Esophagus squamous epithelium (tissue), 5 donors: ENCODE measurements at places on chromosomes 2 and 18.

- no peak for DNase-seq
Measured at GRCh38 chr2:26614216-26615138, 26.7 kb downstream of the CIB4 start.

DNA sequence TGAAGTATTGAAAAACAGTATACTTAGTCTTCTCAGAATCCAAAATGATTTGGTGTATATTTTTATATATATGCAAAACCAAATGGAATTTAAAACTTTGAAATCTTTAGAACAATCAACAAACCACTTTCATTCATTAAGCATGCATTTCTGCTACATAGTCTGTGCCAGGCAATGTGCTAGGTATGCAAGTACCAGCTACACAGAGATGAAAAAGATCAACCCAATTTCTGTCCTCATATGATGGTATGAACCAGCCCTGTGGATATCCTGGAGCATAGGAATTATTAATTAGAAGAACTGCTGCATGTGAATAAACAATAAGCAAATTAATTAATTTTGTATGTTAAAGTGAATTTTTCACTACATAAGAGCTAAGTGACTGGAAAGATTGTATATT lies 51.2 kb upstream of the RTN4 start:
- DNase-seq = no peak

GRCh38 chr2:128505150-128505490 lies 186.5 kb upstream of the HS6ST1 start:
- DNase-seq = no peak

- DNase-seq = no peak
Measured at GRCh38 chr18:25233528-25234321, 118.2 kb downstream of the ZNF521 start.

DNA sequence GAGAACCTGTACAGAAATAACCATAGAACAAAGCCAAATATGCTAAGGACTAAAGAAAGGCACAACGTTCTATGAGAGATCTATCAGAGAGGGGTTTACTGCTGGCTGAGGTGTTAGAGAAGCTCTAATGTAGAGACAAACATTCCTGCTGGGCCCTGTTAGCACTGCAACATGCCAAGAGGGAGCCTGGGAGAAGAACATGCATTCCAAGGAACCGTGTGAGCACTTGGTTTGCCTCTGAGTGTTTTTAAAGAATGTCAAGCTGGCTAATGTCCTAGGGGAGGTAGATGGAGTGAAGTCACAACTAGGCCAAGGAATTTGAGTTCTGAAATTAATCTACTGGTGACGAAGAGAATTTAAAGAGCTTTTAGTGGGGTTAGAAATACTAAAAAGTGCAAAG lies 384.3 kb upstream of the LYPD1 start:
- no peak for DNase-seq

DNA sequence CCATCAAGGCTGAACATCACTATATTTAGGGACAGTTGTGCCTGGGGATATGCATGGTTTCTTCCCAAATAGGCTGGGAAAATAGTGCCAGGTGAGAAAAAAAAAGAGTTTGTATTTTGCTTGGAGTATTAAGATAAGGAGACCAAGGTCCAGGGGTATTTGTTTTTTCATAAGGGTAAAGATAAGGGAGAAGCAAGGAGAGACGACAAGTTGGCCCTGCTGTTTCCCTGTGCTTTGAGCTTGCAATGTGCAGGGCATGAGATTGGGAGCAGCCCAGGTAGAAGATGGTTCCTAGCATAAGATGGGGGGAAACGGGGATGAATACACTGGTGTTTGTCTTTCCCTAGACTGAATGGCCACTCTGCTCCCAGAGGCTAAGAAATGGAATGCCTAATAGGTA lies 8.8 kb upstream of the GPR39 start:
- DNase-seq = no peak

- no peak for DNase-seq
Measured at GRCh38 chr18:35030277-35030989, 10.8 kb upstream of the MAPRE2 start.

DNA sequence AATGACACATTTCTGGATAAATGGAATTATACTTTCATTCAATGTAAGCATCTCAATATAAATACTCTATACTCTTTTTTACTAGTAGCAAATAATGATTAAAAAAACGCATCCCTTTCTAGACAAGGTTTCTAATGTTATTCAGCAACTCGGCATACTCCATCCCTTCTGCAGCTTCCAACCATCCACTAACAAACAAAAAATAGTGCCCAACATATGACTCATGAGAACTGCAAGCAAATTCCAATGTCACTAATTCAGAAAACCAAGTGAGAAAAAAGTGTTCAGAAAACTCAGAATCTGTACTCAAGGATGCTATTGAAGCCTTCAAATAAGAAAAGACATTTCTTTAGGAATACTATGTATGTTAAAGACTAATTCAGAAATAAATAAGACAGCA lies 140.0 kb downstream of the BAZ2B start:
- no peak for DNase-seq

GRCh38 chr2:174120346-174120745 lies 128.0 kb downstream of the OLA1 start:
- DNase-seq = no peak

GRCh38 chr2:60331115-60331809 lies 222.2 kb downstream of the BCL11A start:
- DNase-seq = no peak

- DNase-seq = no peak
Measured at GRCh38 chr18:23539911-23540525, 36.7 kb downstream of the RMC1 start.

GRCh38 chr2:43375746-43376522 lies 149.5 kb upstream of the ZFP36L2 start:
- no peak for DNase-seq

DNA sequence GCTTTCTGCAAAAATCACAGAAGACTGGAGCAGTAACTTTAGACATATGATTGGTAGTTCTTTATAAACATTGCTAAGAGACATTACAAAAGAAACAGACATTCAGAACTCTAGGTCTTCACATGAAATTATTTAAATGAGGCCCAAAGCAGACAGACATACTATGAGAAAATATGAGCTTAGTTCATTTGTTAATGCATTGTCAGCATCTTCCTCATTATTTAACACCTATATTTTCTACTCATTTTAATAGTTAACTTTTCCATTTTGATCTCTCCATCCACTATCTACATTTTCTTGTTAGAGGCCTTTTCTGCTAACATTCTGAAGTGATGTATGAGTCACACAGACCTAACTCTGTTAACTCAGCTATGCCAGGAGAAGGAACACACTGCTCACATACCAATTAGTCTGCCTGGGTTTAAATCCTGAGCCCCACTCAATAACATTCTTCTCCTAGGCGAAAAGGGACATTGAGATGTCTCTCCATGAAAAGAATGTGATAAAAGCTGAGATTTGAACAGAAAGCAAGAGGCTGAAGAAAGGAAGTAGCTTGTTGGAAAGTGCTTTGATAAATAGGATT lies 400.3 kb upstream of the PKDCC start:
- DNase-seq = no peak

- no peak for DNase-seq
Measured at GRCh38 chr2:167345559-167345958, 457.3 kb downstream of the XIRP2 start.

DNA sequence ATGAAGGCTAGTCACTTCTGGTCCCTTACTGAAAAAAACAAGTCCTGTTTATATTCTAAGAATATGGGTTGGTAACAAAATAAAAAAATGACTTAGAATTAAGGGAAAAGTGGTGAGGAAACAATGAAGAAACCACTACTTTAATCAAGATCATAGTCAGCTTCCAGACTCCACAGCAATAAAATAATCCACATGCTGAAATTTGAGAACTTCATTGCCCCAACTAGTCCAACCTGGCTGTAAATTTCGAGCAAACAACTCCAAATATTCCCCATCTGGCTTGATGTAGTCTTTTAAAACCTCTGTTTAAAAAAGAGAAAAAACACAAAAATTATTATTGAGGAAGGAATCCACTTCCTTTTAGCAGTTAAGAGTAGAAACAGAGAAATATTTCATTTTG lies 32.5 kb downstream of the METTL4 start:
- DNase-seq = no peak

DNA sequence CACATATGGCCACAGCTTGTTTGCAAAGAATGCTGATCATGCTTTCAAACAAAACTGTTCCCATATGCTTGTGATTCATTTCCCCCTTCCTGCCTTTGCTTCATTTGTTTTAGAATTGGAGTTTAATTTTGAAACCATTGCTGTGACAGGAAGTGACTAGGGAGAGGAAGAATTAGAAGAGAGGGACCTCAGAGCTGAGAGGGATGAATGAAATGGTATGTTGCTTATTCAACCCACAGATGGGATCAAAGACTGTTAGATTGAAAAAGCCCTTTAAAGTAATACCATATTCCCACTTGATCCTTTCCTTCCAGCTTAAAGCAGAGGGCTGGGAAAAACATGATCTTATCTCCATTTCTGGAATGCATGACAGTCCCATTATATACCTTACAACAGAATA lies 106.2 kb upstream of the RNF152 start:
- DNase-seq = no peak

DNA sequence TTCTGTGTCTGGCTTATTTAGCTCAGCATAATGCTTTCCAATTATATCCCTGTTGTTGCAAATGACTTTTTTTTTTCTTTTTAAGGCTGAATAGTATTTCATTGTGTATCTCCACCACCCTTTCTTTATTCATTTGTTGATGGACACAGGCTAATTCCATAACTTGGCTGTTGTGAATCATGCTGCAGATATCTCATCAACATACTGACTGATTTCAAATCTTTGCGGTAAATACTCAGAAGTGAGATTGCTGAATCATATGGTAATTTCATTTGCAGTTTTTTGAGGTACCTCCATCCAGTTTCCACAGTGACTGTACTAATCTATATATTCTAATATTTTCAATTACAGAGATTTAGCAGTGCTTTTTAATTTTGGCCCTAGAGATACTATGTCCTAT lies 266.2 kb downstream of the TMX3 start:
- no peak for DNase-seq

- no peak for DNase-seq
Measured at GRCh38 chr2:150107816-150108215, 379.7 kb downstream of the RND3 start.

DNA sequence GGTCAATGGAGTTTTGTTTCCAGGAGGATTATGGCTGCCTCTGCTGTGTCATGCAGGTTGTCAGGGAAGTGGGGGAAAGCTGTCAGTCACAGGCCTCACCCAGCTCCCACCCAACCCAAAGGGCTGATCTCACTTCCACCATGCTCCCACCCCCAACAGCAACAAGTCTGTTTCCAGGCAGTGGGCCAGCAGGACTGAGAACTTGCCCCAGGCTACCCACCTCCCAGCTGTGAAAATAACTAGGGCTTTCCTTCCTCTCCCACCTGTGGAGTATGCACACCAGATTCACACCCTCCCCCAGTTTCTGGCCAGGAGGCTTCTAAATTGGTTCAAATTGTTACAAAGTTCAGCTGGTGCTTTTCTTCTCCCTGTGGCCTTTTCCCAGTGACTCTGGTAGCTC lies 95.6 kb upstream of the ACVR1 start:
- DNase-seq = no peak

GRCh38 chr2:167822690-167823465 lies 424.5 kb downstream of the STK39 start:
- no peak for DNase-seq

DNA sequence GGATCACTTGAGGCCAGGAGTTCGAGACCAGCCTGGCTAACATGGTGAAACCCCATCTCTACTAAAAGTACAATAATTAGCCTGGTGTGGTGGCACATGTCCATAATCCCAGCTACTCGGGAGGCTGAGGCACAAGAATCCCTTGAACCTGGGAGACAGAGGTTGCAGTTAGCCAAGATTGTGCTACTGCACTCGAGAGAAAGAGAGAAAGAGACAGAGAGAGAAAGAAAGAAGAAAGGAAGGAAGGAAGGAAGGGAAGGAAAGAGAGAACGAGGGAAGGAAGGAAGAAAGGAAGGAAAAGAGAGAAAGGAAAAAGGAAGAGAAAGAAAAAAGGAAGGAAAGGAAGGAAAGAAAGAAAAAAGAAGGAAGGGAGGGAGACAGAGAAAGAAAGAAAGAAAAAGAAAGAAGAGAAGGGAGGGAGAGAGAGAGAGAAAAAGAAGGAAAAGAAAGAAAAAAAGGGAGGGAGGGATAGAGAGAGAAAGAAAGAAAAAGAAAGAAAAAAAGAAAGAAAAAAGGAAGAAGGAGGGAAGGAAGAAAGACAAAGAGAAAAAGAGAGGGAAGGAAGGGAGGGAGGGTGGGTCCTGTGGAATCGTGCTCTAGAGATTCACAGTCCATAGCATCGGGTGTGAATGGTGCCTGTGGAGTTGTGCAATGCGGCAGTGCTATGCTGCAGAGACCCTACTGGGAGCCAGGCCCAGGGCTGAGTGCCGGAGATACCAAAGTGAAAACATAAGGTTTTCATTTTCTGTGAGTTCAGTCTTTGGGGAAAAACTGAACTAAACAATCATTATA lies 4.6 kb upstream of the SDC1 start:
- DNase-seq = no peak

- DNase-seq = no peak
Measured at GRCh38 chr2:128832946-128833663, 514.4 kb upstream of the HS6ST1 start.

GRCh38 chr2:30670453-30670852 lies 136.8 kb downstream of the CAPN13 start:
- no peak for DNase-seq

- no peak for DNase-seq
Measured at GRCh38 chr2:212727751-212728150, 189.1 kb upstream of the ERBB4 start.

GRCh38 chr18:42828881-42829280 lies 286.6 kb downstream of the RIT2 start:
- DNase-seq = no peak

GRCh38 chr2:129189617-129190319 lies 789.7 kb upstream of the RAB6C start:
- no peak for DNase-seq

GRCh38 chr18:32701313-32701712 lies 71.5 kb downstream of the KLHL14 start:
- no peak for DNase-seq
